Activated naive CD4-positive, alpha-beta T cell treated with Interleukin-2 at 50 U/mL for 16 hours (primary cell): ENCODE measurements at places on chromosomes 5 and 9.

GRCh38 chr5:90871391-90871991, 312.9 kb downstream of the ADGRV1 start:
- DNase-seq, result no peak

DNA sequence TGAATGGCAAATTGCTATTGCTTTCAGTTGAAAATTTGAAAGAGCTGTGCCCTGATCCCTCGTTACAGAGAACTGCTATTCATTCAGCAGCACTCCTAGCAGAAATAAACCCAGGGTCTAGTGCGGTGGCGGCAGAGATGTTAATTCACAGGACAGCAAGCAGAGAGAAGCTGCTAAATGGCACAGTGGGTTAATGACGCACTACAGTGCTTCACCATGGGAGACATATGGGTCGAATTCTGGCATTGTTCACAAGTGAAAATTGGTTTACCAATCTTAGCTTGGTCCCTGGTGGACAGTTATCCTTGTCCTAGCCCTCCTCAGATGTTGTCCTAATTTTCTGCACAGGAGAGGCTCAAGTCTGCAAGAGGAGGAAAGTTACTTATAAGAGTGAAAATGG, 807.4 kb downstream of the TLE1 start:
- DNase-seq, result no peak

DNA sequence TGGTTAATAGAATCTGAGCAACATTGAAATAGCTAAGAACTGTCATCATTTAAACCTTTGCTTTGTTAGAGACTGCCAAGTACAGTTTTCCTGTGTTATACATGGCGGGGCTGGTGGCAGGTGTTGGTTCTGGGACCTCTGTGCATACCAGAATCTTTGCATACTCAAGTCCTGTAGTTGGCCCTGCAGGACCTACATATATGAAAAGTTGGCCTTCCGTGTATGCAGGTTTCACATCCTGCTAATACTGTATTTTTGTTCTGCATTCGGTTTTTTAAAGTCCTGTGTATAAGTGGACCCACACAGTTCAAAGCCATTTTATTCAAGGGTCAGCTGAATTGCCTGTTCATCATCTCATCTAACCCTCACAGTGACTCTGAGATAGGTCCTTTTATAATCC, 36.4 kb downstream of the LARP1 start:
- no peak for DNase-seq

GRCh38 chr5:141003791-141004611, 37.7 kb downstream of the PCDHAC2 start:
- no peak for DNase-seq

GRCh38 chr5:122312591-122313406, 762 bp downstream of the SNCAIP start:
- DNase-seq, result no peak

DNA sequence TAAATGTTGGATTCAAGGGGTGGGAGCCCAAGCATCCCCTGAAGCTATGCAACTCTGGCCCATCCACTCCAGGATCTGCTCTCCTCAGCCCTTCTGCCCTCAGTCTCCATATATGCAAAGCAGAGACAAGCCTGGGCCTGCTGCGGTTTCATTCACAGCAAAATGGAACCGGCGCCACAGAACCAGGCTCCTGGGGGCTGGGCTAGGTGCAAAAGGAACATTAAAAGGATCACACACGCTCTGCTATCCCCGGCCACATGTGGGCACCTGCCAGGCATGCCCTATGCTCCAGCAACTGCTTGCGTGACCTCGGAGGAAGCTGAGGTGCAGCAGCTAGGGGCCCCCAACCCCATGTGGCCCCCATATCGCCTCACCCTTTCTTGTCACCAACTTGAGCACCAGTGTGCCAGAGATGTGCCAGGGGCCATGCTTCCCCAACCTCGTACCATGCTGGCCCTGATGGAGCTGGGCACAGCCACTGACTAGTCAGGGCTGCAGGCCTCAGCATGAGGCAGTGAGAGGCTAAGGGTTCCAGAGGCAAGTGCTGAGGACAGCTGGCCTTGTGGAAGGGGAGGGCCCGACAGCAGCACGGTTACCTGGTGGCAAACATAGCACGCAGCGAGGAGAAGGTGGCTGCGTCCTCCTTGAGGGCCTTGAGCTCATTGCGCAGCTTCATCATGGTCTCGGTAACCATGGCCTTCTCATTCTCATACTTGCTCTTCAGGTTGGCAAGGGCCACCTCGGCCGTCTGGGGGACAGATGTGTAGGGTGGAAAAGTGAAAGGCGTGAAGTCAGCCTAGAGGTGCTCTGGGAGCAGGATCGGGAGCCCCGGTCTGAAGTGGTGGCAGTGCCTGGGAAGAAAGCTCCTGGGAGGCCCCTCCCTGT, 47.2 kb downstream of the BICD2 start:
- no peak for DNase-seq

- no peak for DNase-seq
These were observed 25.7 kb downstream of the PRUNE2 start for GRCh38 chr9:76880210-76880609.

- peak; percentile 6 for DNase-seq
These were observed 293.9 kb downstream of the ZSWIM6 start for GRCh38 chr5:61625681-61626621.

- no peak for DNase-seq
These were observed 119.7 kb downstream of the FANCC start for GRCh38 chr9:95197692-95198271.

DNA sequence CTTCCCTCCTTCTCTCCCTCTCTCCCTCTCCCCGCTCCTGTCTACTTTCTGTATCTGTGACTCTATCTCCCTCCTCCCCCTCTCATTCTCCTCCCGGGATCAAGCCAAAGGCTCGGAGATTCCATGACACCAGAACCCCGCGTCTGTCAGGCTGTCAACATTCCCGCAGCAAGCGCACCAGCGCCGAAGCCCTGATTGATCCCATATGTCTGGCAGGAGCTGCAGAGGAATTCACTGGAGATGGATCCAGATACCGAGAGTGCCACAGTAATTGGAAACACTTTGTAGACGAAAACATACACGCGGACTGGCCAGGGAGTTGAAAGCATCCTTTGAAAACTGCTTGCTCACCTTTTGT, 300 bp upstream of the SVEP1 start:
- DNase-seq, result no peak

- no peak for DNase-seq
These were observed 23.2 kb downstream of the AHRR start for GRCh38 chr5:344668-345067.

- DNase-seq, result no peak
These were observed 62.6 kb downstream of the ANGPTL2 start for GRCh38 chr9:127059765-127060361.

GRCh38 chr5:73454379-73455036, 5.9 kb upstream of the FOXD1 start:
- DNase-seq, result no peak

- DNase-seq, result peak; percentile 50
These were observed 572 bp downstream of the NR4A3 start for GRCh38 chr9:99822109-99822805.

DNA sequence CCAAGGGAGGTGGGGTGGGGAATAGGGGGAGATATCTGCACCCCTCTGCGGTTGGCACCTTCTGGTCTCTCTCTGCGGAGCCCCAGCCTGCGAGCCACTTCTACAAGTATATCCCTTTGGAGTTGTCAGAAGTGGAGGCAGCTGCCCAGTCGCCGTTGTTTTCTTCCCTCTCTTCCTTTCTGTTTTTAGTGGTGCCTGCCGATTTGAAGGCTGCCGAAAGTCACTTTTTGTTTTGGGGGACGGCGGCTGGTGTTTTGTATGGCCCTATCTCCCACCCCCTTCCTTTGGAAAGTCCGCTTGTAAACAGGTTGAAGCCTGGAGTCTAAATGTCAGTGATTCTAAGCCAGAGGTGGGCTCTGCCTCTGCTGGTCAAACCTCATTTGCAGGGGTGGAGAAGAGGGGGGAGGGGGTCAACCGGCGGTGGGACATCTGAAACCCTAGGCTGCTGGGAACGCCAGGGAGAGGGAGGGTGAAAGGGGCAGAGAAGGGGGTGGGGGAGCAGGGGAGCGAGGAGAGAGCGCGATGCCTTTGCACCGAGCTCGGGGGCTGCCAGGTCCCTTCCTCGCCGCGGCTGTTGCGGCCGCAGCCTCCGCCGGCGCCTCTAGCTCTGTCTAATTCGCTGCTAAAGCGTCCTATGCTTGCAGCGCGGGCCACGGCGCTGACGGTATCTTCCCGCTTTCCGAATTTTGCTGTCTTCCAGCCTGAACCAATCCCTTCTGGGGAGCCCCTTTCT, at the start of gene FGF10:
FGF10 (minus strand) TSS at position 331 of the 733 bp plus-strand sequence. CDS start 738 bp downstream, outside the sequence.
- DNase-seq, result no peak

- DNase-seq, result no peak
These were observed 151.1 kb upstream of the POU5F2 start for GRCh38 chr5:93892481-93892880.

DNA sequence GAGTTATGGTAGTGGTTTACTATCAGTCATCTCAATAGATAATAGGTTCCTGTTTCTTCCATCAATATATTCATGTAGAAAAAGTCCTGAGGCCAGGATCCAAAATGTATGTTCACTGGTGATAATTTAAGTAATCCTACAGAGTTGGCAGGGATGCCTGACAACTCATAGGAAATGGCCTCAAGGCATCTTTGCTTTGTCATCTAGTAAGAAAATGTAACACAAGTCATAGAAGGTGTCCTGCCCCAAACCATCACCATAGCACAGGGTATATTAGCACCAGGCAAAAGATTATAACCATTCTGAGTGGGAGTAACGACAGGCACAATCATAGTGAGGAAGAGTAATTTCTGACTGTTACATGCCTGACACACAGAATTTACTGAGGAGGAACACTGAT, 257.0 kb downstream of the TMEM167A start:
- no peak for DNase-seq

- DNase-seq, result no peak
These were observed 162.6 kb upstream of the ADAMTS16 start for GRCh38 chr5:4977416-4978110.

DNA sequence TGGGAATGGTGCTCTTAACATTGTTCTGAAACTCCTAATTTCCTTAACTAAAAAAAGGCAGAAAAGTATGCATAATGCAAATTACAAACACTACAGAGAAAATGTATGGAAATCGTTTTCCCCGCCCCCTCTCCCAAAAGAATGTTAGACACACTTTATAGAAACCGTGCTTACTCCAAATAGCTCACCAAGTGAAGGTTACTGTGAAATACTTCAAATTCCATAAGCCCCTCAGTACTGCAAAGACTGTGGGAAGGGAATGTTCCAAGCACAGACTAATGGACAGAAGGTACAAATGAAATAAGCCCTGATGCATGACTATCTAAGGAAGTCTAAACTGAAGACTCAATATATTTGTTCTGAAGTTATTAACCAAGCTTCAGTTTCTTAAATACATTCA, 12.5 kb downstream of the MAPKAP1 start:
- DNase-seq, result no peak

GRCh38 chr5:181112476-181112875, 18.5 kb downstream of the OR2V1 start:
- DNase-seq, result no peak

DNA sequence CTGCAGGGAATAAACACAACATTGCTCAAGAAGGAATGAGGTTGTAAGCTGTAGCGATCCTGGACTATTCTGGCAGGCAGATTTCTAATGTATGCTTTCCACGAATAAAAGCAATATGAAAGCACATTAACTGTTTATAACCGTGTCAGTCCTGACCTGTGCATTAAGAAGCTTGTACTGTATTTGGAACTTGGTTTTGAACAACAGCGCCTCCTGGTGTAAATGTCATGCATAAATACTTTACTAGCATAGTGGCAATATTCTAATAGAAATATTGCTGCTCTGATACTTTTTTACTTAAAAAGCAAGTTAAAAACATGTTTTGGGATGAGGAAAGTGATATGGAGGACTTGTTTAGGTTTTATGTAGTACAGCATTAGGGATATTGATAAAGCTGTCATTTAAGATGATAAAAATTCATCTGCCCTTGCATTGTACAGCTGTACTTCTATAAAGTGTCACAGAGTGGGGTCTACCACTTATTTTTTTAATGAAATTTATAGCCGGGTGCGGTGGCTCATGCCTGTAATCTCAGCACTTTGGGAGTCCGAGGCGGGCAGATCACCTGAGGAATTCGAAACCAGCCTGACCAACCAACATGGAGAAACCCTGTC, 70.7 kb upstream of the GNE start:
- DNase-seq, result no peak

- no peak for DNase-seq
These were observed 5.5 kb downstream of the MRNIP start for GRCh38 chr5:179852993-179853547.

DNA sequence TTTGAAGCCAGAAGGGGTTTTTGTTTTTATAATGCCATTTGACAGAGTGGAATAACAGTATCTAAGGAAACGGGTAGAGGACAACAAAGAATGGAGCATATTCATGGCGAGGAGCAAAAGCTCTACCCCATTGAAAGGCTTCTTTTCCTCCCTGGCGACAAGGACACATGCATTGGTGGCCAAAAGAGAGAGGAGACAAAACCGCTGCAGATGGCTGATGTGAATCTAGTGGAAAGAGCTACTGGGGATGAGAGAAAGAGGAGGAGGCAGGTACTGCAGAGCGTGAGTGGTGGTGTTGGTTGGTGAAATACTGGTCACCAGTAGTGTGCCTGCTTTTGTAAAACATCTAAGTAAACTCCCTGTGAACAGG, 491 bp downstream of the APC start:
- no peak for DNase-seq

DNA sequence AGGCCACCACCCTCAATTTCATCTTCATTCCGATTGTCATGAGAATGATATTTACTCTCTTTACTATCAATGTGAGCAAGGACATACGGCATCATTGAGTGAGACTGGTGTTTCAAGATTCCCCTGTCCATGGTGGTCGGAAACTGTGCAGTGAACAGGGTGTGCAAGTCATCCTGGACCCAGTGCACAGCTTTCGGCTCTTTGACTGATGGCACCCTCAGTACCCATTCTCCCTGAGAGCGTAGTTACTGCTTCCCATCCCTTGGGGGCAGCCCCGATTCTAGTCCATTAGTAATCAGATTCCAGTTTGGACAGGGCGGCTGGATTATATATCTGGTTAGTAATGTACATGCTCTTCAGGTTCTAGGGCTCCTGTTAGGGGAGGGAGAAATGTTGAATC, 61.7 kb upstream of the SUB1 start:
- DNase-seq, result no peak
